ENCODE measurements at places on chromosomes 5 and 9.

- no peak for DNase-seq
Measured at GRCh38 chr9:7860335-7860709, 60.7 kb upstream of the DMAC1 start.

DNA sequence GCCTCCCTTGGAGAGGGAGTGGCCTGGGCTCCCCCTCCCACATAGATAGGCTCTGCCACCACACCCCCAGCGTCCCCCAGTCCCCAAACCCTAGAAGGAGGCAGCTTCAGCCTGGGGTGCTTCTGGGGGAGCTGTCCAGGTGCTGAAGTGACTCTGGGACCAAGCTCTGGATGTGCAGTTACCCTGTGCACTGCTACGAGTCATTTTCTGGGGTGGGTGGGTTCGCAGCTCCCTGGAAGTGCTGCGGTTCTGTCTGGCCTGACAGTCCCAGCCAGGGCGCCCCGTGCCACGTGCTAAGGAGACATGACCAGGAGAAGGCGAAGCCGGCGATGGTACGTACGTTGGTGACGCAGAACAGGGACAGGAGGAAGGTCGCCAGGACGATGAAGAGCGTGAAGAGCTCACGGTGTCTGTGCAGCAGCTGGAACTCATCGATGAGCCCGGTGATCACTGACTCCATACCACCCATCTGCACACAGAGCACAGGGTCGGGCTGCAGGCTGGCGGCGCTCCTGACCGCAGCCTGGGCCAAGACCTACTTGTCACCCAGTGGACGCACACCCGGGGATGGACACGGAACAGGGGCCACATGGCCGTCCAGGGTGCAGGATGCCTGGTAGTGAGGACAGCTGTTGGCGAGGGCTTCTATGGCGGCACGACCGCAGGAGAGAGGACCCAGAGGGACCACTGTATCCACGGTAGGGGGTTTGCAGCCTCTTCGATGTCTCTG is 35.7 kb downstream of the SLC6A3 start:
- DNase-seq = no peak

DNA sequence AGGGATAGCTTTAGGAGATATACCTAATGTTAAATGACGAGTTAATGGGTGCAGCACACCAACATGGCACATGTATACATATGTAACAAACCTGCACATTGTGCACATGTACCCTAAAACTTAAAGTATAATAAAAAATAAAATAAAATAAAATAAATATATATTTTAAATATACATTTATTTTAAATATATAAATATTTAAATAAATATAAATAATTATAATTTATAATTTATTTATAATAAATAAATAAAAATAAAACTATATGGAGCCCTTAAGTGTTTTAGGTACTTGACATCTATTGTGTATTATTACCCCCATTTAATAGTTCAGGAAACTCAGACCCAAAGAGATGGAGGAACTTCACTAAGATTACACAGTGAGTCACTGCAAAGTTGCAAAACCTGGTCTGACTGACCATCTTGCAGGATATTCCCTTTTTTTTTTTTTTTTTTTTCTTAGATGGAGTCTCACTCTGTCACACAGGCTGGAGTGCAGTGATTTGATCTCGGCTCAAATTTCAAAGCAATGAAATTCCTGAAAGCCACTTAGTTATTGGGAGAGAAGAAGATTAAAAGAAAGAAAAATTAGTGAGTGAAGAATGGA is 5.8 kb upstream of the C5orf52 start:
- peak; percentile 37 for DNase-seq

DNA sequence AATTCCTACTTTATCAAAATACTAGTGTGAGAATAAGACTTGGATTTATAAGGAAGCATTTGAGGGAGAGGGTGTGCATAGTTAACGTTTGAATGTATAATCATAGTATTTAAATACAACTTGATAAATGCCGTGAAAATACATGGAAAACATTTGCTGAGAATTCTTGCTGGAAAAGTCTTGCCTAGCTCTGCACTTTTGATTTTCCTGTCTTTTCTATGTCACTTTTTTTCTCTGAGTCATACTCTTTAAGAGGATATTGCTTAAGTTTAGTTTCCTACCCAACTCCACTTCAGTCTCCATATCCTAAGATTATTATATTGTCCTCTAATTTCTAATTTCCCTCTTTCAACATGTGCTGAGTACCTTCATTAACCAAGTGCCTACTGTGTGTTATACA is 616.6 kb upstream of the SEMA6A start:
- DNase-seq = no peak

DNA sequence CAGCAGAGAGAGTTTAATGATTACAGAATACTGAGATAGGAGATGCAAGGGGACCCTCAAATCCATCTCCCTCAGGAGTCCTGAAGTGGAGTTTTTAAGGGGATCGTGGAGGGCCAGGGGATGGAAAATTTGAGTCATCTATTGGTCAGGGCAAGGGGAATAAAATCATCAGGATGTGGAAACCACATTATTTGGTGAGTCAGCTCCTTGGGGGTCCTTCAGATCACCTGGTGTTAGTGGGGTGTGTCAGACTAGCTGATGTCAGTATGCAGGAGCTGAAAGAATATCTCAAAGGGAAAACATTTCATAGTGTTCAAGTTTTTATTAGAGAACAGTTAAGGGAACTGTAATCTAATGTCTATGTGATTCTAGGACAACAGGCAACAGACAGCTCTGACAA is 183.0 kb upstream of the FTMT start:
- DNase-seq = no peak

GRCh38 chr5:62142351-62142750 is 163.7 kb upstream of the KIF2A start:
- no peak for DNase-seq
